NCI-H2227 treated with DMSO at 0.1 percent for 48 hours (cell line): ENCODE measurements at places on chromosomes 11 and 22.
A peak's percentile ranks its signal among the peaks of the same experiment; 100 is the strongest.

- DNase-seq: no peak
Measured at GRCh38 chr11:41879214-41879613, 419.8 kb upstream of the LRRC4C start.

DNA sequence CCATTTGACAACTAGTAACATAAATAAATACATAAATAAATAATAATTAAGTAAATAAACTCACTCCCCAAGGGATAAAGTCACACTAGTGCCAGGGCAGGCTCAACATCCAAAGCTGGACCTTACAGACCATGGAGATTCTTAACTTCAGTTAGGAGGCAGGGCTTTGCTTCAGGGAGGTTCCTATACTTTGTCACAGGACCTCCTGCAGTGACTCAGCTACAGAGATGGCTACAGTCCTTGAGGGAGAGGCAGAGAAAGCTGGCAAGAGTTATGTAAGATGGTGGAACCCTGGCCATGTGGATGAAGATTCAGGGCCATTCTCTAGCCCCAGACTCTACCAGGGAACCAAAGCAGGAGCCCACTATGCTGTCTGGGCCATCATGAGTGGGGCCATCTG, 74.1 kb upstream of the CADM1 start:
- DNase-seq: no peak

DNA sequence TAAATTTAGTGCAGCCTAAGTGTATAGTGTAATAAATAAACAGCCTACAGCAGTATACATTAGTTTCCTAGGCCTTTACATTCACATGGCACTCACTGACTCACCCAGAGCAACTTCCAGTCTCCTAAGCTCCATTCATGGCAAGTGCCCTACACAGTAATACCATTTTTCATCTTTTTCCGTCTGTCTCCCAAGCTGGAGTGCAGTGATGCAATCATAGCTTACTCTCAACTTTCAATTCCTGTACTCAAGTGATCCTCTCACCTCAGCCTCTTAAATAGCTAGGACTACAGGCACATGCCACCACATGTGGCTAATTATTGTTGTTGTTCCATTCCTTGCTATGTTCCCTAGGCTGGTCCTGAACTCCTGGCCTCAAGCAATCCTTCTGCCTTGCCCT, 54.4 kb downstream of the FCHSD2 start:
- no peak for DNase-seq

DNA sequence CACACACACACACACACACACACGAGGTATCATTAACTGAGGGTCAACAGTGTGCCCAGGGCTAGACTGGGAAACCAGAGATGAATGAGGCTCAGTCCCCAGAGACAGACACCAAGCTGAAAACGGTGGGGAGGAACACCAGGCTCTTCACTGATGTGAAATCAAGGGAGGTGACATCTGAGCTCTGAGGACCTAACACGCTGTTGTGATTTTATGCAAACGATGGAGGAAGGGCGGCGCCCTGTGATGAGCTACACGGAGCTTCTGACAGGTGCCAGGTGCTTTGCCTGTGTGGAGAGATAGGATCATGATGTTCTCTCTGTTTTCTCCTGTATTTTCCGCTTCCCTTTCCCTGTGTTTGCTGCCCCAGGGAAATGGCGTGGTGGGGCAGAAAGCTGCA, 6.5 kb upstream of the CYB5R3 start:
- no peak for DNase-seq

- DNase-seq: no peak
Measured at GRCh38 chr11:120424185-120424969, 87.2 kb upstream of the GRIK4 start.

DNA sequence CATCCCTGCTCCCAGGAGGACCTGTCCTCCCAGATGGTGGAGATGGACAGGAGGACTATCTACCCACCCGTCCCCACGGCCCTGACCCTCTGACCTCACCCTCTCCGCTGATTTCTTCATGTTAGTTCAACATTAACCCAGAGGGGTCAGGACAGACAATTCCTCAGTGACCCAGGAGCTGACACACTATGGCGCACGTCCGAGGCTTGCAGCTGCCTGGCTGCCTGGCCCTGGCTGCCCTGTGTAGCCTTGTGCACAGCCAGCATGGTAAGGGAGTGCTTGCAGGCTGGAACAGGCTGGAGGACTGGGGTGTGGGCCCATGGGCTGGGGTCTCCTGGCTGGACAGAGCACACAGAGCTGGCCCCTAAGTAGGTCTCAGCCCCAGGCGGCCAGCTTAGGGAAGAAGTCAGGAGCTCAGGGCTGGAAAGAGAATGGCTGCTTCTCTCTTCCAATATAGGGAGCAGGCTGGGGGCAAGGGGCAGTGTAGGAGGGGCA, at the start of gene F2:
Gene F2 (plus strand): TSS at position 166 of the 495 bp plus-strand sequence. CDS start 23 bp downstream, at position 189.
- no peak for DNase-seq

DNA sequence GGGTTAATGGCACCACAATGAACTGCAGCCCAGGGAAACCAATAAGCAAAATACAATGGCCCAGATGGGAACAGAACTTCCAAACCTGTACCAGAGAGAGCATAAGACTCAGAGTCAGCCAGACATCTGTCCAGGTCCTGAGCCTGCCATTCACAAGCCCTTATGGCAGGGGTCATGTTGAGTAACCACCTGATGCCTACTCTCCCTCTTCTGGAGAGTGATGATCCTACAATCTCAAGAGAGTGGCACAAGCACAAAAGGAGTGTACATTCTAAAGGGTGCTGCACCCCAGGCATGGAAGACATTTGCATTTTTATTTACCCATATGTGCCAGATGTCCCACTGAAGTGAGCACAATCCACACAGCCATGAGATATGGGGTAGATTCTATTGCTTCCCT, 10.6 kb downstream of the TENM4 start:
- DNase-seq: no peak

DNA sequence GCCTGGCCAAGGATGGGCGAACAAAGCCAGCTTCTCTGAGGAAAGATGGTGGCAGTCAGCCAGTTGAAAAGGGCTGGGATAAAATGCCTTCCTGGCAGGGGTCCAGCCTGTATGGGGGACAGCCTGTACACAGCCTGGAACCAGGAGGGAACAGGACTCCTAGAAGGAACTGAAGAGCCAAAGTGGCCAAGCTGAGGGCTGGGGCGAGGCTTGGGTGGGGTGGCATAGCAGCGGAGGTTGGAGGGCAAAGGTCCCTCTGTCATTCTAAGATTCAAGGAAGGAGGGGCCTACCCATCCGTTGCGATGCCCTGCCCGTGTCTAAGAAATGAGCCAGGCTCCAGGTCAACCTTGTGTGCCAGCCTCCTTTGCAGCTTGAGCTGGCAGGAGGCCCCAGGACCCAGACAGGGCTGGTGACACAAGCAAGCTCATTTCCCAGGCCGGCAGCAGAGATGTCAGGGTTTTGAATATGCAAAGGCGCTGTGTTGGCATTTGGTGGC, 22.6 kb downstream of the FADD start:
- no peak for DNase-seq

GRCh38 chr11:44309478-44310205, at the start of gene ALX4:
Gene ALX4, minus strand, starts transcription at chr11:44310139. Its CDS starts 77 bp downstream, at chr11:44310062.
- DNase-seq: peak; percentile 14

DNA sequence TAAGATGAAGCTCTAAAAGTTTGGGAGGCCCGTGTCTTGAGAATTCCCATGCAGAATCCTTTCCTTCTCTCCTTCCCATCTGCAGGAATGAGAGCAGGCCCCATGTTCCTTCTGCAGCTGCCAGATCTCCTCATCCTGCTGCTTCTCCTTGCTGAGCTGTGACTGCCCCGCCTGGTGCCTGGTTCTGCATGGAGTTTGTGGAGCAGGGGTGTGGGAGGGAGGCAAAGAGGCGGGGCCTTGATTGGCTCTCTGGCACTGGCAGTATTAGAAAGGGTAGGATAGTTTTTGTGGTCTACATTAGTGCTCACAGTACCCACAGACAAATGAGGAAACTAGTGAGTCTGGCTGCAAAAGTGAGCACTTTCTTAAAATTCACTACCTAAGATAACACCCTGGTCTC, 91.1 kb upstream of the CLPB start:
- DNase-seq: no peak

- peak; percentile 33 for DNase-seq
Measured at GRCh38 chr11:78339483-78339882, 78.1 kb downstream of the GAB2 start.

DNA sequence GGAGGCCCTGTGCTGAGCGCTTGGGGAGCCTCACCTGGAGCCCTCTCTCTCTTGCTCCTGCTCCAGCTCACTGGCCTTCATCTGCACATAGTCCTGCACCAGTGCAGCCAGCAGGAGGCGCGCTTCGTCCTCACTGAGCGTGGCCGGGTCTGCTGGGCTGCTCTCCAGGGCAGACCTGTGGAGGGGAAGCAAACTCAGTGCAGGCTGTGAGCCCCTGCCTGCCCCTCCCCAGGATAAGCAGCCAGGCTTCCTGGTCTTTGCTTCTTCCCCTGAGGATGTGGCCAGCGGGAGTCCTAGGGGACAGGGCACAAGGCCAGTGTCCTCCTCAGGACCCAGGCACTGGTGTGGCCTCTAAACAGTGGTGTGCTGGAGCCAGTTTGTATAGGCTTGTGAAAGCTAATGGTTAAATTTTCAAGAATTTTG, 2.2 kb downstream of the CALCA start:
- no peak for DNase-seq

DNA sequence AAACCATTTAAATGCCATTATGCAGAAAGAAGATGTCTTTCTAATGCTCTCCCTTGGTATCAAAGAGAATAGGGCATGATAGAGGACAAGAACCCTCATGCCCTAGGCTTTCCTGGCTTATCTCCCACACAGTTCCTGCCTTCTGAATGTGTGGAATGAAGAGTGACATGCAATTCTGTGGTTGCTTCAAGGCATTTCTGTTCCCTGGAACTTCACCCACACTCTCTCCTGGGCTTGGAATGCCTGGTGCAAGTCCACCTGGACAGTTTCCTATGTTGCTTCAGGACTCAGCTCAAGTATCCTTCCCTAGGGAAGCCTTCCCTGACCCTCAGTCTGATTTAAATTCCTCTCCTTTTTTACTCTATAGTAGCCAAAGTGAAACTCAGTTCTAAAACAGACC, 53.8 kb upstream of the DRD2 start:
- no peak for DNase-seq

DNA sequence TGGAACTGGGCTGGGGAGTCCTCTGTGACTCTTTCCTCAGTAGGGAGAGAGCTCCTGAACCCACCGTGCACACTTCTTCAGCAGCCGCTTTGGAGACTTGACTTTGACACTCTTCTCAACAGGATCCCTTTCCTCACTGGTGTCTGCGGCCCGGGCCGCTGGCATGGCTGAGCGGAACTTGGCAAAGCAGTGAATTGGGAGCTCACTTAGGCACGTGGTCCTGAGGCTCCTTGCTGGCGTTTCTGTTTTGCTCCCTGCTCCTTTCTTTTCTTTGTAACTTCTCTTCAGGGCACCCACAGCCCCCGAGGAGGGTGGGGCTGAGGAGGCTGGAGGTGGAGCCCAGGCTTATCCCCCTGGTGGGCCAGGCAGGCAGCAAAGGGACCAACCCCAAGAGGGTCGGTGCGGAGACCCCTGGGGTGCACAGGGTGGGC, 8.4 kb upstream of the KCNQ1OT1 start:
- no peak for DNase-seq

GRCh38 chr22:43391306-43391705, 20.5 kb upstream of the MPPED1 start:
- no peak for DNase-seq

DNA sequence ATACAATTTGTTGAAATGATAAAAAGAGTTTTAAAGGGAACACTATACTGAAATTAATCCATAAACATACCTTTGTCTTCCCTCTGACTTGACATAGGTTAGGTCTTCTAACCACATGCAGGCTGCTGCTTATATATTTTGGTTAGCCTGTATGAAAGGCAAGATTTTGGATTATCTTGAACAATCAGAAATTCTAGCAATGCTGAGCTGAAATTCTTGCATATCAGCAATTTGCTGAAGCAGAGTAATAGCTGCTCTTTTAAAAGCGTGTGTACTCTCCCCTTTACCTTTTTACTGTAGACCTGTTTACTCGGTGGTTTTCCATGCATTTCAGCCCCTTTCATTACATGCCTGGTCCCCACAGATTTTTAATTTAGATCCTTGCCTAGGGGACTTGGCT, 34.0 kb downstream of the CWC15 start:
- DNase-seq: no peak

DNA sequence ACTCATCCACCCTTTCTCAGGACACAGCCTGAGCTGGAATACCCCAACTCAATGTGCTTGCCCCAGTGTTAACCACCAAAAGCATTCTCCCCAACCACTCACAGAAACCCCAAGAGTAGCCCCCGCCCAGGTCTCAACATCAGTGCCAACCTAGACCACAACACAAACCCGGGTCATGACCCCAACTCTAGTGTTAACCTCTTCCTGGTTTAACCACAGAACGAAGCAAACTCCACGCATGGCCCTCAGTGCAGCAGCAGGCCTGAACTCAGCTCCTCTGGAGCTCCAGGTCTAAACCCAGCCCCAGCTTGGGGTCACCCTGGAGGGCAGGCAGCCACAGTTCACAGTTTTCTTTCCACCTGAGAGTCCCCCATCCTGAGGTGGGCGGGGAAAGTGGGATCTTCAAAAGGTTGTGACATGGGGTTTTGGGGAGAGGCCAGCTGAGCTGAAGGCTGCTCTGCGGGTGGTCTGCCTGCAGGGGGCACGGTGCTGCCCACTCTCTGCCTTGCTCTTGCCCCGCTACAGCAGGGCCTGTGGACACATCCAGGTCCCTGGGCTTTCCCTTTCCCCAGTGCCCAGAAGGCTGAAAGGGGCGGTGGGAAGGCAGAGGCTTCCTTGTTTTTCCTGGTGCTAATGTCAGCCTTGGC, 37.9 kb downstream of the NECTIN1 start:
- no peak for DNase-seq

DNA sequence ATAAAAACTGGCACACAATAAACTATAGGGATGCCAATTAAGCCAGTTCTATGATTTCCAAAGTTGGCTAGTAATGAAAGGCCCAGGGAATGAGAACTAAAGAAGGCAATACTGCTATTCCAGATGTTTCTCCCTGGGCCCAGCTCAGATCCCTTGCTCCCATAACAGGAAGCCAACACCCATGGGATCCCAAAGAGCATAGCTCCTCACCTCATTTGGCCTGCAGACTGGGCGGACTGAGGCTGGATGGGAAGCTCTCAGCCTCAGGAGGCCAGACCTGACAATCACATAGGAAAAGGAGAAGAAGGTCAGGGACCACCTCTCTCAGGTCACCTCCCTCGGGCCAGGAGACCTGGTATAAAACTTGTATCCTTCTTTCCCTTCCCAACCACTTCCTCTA, 5.3 kb downstream of the TBC1D10A start:
- no peak for DNase-seq

DNA sequence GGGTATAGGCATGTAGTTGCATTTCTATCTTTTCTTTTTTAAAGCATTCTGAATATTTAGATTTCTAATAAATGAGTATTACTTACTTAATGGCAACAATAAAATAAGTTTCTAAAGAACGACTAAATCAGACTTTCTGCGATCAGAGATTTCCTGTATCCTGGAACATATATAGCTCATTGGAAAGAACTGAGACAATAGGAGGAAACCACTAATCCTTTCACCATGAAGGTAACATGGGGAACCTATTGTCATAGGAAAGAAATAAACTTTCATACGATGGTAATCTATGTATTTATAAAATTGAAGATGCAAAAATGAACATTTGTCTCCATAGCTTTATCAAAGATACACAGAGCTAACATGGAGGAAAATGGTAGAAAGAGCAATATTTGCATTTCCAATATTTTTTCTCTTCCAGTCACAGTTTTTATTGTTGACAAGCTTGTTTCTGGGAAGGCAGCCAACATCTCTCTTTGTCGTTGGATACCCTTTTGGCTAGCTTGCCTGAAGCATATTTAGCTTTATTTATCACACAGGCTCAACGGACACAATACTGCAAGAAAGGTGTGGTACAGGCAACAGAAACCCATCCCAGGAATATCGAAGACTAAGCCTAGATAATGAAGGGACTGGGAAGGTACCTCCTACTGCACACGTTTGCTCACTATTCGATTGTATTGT, 293.3 kb upstream of the MPPED2 start:
- no peak for DNase-seq

GRCh38 chr11:43681401-43681942, 934 bp downstream of the HSD17B12 start:
- peak; percentile 15 for DNase-seq
